ENCODE measurements at places on chromosomes 2 and 18.

- DNase-seq: no peak
These were observed 656.8 kb downstream of the METTL4 start for GRCh38 chr18:1914489-1914888.

DNA sequence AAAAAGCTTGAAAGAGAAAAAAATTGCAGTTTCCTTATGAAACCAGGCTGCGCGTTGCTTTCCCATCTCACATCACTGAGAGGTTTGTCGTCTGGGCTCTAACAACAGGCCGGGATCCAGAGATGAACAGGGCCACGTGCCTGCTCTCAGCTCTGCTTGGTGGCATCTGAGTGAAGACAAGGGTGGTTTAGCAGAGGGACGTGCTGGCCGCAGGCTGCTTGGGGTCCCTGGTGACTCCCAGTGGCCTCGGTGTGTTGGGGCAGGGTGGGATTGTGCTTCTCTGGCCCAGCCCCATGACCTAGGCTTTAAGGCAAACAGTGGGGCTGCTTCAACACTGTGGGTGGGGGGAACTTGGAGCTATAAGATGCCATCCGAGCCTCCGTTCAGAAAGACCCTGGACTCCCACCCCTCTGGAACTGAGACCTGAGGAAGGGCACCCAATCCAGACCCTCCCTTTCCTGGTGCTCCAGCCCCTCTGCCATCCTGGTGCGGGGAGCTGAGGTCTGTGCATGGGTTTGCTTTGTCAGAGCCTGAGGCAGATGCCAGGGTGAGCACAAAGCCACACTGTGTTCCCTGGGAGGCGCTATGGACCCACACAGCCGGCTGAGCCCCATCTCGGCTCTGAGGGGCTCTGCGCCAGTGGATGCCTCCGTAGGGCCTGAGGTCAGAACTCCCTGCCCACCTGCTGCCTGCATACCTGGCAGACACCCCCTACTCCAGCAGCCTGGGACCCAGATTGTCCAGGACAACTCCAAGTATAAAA lies 18.4 kb upstream of the HPCAL1 start:
- DNase-seq: no peak

- no peak for DNase-seq
These were observed 41.2 kb downstream of the COMMD1 start for GRCh38 chr2:61946666-61947065.

DNA sequence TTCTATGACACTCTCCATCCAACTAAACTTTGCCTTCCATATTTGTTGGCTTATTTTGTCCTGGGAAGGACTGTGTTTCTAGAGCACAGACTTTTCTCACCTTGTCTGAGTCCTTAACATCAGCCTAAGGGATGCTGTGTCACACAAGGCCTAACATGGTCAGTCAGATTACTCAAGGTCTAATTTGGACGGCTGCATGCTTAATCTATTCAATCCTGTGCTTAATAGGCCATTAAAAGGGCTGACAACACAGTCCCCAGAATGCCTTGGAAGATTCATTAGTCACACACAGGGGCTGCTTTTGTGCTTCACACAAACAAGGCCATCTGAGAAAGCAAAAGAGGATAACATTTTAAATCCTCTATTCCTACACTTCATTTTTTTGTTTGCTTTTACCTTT lies 84.0 kb downstream of the DYNAP start:
- DNase-seq: no peak

- DNase-seq: no peak
These were observed 132.8 kb upstream of the ACVR2A start for GRCh38 chr2:147712051-147712450.

DNA sequence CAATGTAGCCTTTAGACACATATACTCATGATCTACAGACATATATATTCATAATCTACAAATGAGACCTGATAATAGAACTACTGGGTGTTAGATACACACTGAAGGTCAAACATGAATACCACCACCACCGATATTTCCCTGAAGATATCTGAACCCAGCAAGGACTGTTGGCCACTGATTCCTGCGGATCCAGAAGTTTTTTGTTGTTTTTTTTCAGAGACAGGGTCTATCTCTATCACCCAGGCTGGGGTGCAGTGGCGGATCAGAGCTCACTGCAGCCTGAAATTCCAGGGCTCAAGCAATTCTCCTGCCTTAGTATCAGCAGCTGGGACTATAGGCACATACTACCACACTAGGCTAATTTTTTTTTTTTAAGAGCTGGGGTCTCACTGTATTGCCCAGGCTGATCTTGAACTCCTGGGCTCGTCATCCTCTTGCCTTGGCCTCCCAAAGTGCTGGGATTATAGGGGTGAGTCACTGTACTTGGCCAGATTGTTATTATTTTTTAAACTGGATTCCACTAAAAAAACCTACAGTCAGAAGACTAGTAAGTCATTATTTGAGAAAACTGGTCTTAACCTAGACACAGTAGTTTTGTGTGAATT lies 1.8 kb downstream of the METTL5 start:
- no peak for DNase-seq

DNA sequence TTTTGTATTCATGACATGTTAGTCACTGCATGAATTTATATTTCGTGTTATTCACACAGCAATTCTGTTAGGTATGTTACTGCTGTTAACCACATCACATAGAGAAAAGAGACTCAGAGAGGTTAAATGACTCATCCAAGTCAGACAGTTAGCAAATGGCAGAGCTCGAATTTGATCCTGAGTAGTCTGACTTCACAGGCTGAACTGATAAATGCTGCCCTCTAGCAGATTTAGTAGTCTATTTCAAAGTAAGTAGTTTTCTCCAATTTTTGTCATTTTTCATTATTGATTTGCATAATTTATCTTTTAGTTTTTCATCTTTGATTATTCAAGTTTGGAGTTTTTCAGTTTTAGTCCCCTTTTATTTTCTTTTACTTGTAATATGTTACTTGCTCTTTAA lies 58.3 kb downstream of the WDR7 start:
- peak; percentile 57 for DNase-seq

DNA sequence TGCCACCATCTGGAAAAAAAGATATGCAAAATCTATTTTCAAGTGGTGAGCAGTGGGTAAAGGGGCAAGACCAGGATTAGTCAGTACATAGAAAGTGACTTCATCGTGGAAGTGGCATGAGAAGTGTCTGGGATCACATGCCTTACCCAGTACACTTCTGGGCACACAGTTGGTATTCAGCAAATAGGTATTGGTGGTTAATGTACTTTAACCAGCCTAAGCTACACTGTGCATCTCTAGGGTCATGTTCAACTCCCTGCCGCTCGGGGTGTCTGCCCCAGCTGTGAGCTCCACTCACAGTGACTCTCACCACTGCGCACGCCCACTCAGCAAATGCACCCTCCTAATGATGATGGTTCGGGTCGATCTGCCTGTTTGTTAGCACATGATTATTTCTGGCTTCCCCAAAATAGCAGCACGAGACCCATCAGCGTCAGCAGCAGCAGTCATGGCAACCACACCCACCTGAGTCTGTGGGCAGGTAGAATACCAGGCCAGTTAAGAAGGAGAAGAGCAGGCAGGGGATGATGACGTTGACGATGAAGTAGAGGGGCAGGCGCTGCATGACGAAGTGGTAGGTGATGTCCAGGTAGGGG lies 11.1 kb downstream of the CHRNA1 start:
- no peak for DNase-seq

DNA sequence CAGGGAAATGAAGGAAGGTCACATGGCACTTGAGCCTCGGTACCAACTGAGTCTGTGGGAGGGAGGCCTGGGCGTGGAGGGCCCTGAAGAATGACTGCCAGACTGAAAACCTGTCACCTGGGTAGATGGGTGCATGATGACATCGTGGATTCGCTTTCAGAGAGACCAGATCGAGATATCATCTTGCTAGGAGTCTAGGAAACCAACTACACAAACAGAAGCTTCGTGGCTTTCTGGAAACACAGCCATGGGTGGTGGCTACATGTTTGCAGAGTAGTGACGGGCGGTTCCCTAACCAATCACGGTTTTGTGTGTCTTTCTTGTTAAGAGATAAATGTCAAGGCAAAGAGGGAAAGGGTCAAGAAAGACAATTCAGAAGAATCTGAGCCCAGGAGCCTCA lies 155.0 kb downstream of the EIPR1 start:
- peak; percentile 73 for DNase-seq

DNA sequence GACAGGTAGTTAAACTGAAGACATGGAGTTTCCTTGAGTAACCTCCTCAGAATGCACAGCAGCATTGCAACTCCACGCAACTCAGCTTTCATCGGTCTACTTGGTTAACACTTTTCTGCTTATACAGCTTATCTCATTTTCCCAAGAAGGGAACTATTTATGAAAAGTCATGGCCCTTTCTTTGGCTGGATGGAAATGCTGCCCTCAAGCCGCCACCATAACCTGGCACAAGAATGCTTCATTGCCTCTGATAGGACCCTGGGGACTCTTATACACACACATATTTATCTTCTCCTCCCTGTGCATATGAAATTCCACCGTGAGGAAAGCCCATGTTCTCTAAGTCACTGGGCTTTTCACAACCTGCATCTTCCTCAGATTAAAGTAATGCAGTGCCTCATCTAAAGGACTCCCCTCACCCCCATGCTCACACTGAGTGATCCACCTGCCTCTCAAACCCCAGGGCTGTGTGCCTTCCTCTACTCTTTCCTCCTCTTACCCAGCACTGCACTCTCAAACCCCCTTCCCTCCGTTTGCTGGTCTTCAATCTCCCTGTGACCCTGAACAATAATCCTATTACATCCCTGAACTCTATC lies 192.0 kb upstream of the HNRNPA3 start:
- DNase-seq: no peak

GRCh38 chr2:42336361-42336965 lies 24.6 kb downstream of the COX7A2L start:
- no peak for DNase-seq

- DNase-seq: no peak
These were observed 18.3 kb downstream of the SGPP2 start for GRCh38 chr2:222442665-222443064.

GRCh38 chr2:34998741-34999140 lies 1356.8 kb upstream of the CRIM1 start:
- no peak for DNase-seq

DNA sequence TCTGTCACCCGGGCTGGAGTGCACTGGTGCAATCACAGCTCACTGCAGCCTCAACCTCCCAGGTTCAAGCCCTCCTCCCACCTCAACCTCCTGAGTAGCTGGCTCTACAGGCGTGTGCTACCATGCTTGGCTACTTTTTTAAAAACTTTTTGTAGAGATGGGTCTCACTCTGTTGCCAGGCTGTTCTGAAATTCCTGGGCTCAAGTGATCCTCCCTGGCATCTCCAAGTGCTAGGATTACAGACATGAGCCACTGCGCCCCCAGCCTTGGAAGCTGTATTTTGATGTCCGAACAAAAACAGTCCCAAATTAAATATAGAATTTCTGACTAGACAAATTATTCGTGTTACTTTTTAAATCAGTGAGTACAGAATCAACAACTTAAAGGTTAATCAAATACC lies 97.4 kb downstream of the ZNF516 start:
- DNase-seq: no peak

GRCh38 chr2:37857575-37858399 lies 67.3 kb upstream of the RMDN2 start:
- no peak for DNase-seq

DNA sequence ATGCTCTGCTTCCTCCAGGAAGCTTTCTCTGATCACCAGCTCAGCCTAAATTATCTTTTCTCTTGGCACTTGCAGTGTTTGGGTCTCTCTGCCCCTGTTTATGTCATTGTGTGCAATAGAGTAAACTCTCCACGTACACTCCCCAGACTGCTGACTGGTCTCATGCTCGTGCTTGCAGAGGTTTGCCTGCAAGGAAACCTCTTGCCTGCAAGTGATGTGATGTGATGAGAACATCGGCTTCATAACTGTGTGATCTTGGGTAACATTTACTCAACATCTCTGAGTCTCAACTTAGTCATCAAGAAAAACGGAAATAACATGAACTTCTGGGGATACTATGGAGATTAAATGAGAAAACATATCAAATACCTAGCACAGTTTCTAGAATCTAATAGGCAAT lies 92.3 kb downstream of the BIN1 start:
- no peak for DNase-seq

DNA sequence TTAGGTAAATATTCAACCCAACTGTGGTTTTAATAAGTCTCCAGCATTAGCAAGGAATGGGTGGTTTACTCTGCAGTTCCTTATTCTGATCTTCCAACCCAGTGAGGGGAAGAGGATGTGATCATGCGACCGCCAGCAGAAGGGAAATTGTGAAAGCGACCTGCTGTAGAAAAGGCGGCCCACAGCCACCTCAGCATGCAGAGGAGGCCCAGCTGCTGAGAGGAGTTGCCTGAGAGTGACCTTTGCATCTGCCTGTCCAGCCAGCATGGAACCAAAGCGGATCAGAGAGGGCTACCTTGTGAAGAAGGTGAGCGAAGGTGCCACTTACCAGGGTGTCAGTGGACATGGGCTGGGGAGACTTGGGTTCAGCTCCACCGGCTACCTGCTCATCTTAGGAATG lies at the start of gene PLEK:
PLEK (plus strand) TSS at position 196 of the 400 bp plus-strand sequence; CDS start at position 266, 70 bp downstream.
- DNase-seq: peak; percentile 69

DNA sequence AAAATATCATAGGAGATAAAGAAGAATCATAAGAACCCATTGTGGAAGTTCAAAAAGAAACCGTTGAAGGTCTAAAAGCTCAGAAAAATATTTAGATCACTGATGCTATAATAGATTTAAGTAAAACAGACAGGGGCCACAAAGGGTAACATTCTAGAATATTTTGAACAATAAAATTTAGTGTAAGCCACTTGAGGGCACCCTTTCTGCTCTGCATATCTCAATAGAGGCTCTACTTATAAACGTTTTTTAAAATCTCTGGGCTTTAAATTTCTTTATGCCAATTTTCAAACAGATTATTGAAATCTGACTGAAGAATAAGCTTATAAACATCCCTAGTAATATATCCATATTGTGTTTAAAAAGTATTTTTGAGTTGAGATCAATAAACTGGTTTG lies 57.6 kb upstream of the IL1RL1 start:
- no peak for DNase-seq

DNA sequence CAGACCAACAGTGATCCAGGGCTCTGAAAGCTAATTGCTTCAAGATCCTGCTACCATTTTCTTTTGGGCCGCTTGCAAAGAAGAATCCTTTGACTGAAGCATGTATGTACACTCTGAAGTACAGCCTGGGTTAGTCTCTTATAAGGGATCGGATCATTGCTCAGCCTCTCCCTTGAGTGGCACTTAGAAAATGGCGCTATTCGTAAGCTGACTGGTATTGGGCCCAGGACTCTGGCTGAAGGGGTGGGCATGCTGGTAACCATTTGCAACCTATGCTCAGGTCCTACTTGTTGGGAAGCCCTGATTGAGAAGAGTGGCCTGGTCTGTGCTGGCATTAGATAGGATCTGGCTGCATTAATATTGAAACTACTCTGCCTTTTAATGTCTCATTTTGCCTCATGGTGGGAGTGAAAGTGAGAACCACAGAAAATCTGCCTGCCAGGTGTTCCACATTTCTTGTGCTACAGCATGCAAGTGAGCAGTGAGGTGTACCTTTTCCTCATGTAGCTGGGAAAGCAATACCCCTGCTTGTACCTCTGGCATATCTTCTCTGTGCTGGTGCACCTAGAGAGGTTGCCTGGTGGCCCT lies 661 bp upstream of the MGAT5 start:
- DNase-seq: peak; percentile 58

DNA sequence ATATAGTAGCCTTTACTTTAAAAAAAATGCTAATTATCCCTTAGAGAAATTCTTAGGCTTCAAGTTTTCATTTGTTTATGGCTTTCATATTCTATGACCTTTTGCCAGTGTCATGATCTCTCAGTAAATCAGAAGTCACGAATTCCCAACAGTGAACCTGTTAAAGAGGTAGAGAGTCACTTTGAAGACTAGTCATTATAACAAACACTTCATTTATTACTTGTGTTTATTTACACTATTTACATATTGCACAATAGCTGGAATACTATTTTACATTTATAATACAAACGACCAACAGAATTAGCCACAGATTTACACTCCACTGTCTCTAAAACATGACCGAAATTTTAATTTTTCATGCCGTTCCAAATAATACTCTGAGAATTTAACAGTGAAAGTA lies 8.5 kb downstream of the ALKAL2 start:
- DNase-seq: no peak

All from activated CD8-positive, alpha-beta memory T cell treated with anti-CD3 and anti-CD28 coated beads, Interleukin-2, amount 10 ng/mL, durations not matched to agents 7 days and 5 days (primary cell).